ENCODE measurements at places on chromosomes 2 and 18.

- H3K27me3 ChIP-seq, result no peaks in the 10 kb centered on the region
- H3K27ac ChIP-seq, result no peak overlapping the region
These were observed 593.4 kb upstream of the LRATD1 start for GRCh38 chr2:14039134-14039533.

DNA sequence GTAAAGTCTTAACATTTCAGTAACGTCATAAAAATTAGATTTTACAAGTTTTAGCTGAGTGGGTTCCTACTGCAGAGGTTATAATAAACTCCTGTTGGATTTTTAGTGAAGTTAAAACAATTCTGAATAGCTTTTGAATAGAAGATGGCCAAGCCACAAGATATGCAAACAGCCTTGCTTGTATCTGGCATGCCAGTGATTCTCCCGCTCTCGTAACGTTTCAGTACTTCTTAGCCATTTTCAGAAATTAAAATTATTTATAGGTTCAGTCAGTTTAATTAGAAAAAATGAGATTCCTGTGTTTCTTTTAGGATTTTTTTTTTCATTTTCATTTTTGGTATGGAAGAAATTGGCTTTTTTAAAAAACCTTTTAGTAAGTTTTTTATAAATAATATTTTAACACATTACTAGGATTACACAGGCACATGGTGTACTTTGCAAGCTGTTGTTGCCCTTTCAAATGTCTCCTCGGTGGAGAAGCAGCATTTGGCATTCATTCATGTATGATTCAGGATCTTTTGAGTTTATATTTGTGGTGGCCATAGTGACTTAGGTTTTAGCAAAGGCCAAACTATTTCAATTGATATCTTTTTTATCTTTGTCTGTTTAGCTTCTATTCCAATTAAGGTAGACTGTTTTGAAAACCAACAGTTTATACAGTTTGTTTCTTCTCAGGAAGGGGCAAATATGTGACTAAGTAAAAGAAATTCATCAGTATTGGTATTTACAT lies 30.6 kb upstream of the RND3 start:
- H3K4me1 ChIP-seq, result no peaks in the 10 kb centered on the region
- no peak for DNase-seq
- H3K27ac ChIP-seq, result no peak overlapping the region
- H3K4me3 ChIP-seq, result no peak overlapping the region
- H3K27me3 ChIP-seq, result no peaks in the 10 kb centered on the region

- DNase-seq, result no peak
- no peaks in the 10 kb centered on the region for H3K27me3 ChIP-seq
- H3K4me1 ChIP-seq, result no peaks in the 10 kb centered on the region
- no peak overlapping the region for H3K27ac ChIP-seq
- no peak overlapping the region for H3K4me3 ChIP-seq
These were observed 294.9 kb downstream of the FSIP2 start for GRCh38 chr2:186033541-186033940.

DNA sequence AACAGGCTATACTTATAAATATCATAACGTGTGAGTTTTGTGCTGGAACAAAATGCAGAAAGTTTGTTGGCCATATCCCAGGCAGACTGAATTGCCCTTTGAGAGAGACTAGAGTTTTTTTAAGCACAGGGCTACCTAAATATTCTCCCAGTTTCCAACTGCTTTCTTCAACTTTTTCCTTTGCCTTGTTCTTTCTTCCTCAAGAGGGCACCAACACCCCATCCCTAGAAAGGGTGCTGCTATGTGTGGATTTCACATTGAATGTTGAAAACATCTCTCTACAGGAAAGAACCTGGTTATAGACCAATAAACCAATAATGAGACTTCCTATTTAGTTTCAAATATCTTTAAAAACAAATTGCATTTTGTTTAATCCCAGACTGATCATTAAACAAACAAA lies 87.9 kb downstream of the ICOS start:
- no peak for DNase-seq
- H3K36me3 ChIP-seq, result no peaks in the 10 kb centered on the region
- H3K27ac ChIP-seq, result no peak overlapping the region

DNA sequence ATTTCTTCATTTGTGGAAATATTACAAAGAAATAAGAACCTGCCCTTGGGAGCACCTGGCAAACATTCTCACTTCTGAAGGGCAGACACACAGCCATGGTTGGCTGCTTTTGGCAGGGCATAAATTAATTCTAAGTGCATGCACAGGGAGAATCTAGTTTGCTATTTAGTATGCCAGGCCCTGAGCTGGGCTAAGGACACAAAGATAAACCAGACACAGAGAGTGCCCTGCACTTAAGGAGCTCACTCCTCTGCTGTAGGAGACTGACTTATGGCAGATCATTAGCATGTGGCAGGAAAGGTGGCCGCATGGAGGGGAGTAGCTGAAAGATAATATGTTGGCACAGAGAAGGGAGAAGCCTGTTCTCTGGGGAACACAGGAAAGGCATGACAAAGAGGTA lies 367.0 kb downstream of the LPIN1 start:
- no peak overlapping the region for H3K4me3 ChIP-seq
- no peaks in the 10 kb centered on the region for H3K36me3 ChIP-seq
- H3K4me1 ChIP-seq, result no peaks in the 10 kb centered on the region

DNA sequence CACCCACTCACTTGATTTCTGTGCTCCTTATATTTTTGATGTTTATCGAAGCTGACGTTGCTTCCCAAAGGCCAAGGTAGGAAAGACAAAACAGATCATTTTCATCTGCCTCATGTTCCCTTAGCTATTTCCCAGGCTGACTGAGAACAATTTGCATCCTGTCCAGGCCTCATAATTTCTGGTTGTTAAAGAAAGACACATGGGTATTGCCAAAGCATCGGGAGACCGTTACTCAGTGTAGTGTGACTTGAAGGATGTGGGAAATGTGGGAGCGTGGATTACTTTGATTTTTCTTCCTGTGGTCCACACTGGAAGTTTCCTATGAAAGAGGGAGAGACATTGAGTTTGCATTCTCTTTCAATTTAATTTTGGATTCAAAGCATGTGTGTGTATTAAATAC lies 204.6 kb downstream of the TRIB2 start:
- no peak overlapping the region for H3K27ac ChIP-seq
- H3K4me3 ChIP-seq, result no peak overlapping the region
- no peak for DNase-seq
- peaks cover 21% of the 10 kb centered on the region for H3K4me1 ChIP-seq

- peaks cover 26% of the 10 kb centered on the region for H3K4me1 ChIP-seq
- no peaks in the 10 kb centered on the region for H3K27me3 ChIP-seq
- H3K36me3 ChIP-seq, result no peaks in the 10 kb centered on the region
- no peak overlapping the region for H3K27ac ChIP-seq
- no peak for DNase-seq
- no peak overlapping the region for H3K4me3 ChIP-seq
These were observed 29.9 kb downstream of the PHLPP1 start for GRCh38 chr18:62745089-62745751.

DNA sequence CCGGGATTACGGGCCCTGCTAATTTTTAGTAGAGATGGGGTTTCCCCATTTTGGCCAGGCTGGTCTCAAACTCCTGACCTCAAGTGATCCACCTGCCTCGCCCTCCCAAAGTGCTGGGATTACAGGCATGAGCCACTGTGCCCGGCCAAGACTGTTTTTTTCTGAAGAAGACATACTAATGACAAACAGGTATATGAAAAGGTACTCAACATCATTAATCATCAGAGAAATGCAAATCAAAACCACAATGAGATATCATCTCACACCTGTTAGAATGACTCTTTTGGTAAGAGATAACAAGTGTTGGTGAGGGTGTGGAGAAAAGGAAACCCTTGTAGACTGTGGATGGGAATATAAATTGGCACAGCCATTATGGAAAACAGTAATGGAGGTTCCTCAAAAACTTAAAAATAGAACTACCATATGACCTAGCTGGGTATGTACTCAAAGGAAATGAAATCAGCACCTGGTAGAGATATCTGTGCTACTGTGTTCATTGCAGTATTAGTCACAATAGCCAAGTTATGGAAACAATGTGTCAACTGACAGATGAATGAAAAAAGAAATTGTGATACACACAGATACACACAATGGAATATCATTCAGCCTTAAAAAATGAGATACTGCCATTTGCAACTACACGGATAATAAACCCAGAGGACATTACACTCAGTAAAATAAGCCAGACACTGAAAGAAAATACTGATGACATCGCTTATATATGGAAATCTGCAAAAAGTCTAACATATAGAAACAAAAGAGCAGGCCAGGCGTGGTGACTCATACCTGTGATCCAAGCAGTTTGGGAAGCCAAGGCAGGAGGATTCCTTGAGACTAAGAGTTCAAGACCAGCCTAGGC lies 20.8 kb downstream of the SOS1 start:
- peaks cover 18% of the 10 kb centered on the region for H3K4me1 ChIP-seq
- no peak overlapping the region for H3K27ac ChIP-seq
- no peak for DNase-seq
- H3K36me3 ChIP-seq, result no peaks in the 10 kb centered on the region
- H3K27me3 ChIP-seq, result no peaks in the 10 kb centered on the region

DNA sequence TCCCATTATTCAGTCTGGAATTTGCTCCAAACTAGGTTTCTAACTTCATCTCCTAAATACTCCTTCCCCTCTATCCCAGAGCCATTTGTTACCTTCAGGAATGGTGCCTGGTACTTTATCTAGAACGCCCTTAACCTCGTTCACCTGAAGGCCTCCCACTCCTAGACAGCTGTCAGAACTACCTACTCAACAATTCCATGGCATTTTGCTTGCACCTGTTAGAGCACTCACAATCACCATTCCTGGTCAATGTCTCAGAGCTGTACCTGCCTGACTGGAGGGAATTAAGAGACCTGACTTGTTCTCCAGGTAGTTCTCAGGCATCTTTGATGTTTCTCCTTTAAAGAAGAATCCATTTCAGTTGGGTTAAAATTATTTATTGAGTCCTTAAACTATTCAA lies 88.9 kb downstream of the GAREM1 start:
- no peaks in the 10 kb centered on the region for H3K36me3 ChIP-seq
- H3K4me1 ChIP-seq, result peaks cover 9% of the 10 kb centered on the region
- no peak overlapping the region for H3K27ac ChIP-seq
- no peaks in the 10 kb centered on the region for H3K27me3 ChIP-seq
- H3K4me3 ChIP-seq, result no peak overlapping the region

DNA sequence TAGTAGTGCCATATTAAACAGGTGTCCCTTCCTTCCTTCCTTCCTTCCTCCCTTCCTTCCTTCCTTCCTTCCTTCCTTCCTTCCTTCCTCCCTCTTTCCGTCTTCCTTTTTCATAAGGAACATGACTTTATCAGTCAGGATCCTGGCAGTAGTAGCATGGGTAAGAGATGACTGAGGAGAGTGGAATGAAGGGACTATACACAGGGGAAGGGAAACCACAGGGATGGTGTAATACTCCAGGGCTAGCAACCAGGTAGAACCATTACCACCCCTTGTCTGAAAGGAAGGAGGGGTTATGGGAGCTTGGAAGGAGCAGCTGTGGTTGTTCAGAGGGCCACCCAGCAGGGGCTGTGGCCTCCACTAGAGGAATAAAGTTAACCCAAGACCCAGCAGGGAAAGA lies 23.2 kb upstream of the KDM3A start:
- peaks cover 4% of the 10 kb centered on the region for H3K27me3 ChIP-seq
- no peaks in the 10 kb centered on the region for H3K4me1 ChIP-seq
- H3K4me3 ChIP-seq, result no peak overlapping the region
- no peak for DNase-seq

DNA sequence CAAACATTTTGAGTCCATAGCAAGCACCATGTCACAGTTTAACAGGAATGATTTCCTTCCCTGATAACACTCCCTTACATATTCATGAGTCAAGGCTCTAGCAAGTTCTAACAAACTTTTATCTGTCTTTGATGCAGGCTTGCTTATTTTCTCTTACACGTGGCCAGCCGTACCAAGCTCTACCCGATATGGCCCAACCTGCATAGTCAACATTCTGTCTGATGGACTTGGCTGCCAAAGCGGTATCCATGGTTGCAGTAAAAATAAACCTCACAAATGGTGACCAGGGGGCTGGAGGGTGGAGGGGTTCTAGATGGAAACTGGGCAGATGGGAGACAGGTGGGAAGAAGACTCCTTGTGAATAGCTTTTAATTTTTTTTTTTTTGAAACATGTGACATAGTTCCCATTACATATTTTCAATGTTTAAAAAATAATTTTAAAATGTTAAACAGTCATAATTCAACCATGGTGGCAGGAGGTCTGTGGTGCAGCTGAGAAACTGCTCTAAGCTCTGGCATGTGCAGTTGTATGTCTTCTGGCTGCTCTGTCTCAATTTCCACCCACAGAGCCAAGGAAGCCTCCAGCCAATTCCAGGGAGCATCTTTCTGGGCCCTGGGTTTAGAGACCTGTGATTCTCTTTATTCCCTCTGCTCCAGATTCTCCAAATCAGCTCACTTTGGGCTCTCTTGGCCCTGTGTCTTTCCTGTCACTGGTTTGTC lies 20.7 kb upstream of the CXCR1 start:
- no peak overlapping the region for H3K4me3 ChIP-seq
- no peaks in the 10 kb centered on the region for H3K27me3 ChIP-seq
- H3K4me1 ChIP-seq, result peaks cover 10% of the 10 kb centered on the region
- DNase-seq, result no peak
- H3K27ac ChIP-seq, result no peak overlapping the region

DNA sequence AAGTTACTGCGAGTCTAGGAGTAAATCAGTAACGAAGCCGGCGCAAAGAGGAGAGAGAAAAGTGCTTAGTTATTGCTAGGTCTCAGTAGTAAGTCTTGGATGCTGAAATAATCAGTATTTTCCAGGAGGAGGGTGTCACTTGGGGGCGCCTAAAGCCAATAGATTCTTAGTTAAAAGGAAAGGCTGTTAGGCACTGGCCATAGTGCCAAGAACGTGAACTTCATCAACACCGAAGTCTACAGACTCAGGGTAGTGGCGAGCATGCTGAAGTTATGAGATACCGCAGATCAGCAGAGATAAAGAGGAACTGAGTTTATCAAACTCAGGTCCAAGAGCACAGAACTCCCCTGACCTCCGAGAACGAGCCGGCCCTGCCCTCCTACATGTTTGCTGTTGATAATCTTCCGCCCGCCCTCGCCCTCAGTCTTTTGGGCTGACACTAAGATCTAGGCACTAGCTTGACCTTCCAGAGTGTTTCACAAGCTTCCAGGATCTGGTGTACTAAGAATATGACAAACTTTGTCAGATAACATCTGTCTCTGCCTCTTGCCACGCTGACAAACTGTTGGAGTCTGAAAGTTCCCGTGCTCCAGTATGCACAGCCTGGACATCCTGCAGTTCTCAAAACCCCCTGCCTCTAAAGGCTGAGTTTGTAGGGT lies 49.2 kb downstream of the CYB5A start:
- H3K27me3 ChIP-seq, result no peaks in the 10 kb centered on the region
- H3K36me3 ChIP-seq, result no peaks in the 10 kb centered on the region
- no peak for DNase-seq

DNA sequence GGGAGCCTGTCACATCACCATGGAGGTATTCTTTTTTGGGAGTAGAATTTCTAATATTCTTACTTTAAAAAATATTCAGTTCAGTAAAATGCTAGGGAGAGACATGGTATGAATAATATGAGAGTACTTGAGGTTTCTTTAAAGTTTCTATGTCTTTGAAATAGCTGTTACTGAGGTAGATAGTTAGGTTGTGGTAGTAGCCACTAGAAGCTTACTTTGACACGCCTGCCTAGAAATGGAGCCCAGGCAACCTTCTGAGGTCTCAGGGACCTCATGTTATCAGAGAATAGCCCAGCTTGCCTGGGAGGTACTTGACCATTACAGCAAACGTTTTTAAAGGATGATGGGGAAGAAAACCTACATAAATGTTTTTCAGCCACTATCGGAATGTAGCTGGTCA lies 131.2 kb downstream of the AGPS start:
- no peak overlapping the region for H3K27ac ChIP-seq
- no peaks in the 10 kb centered on the region for H3K27me3 ChIP-seq
- H3K4me1 ChIP-seq, result no peaks in the 10 kb centered on the region
- H3K36me3 ChIP-seq, result peaks cover 37% of the 10 kb centered on the region
- no peak overlapping the region for H3K4me3 ChIP-seq

GRCh38 chr2:97765933-97766332 lies 52.6 kb downstream of the ZAP70 start:
- H3K4me3 ChIP-seq, result no peak overlapping the region
- no peak overlapping the region for H3K27ac ChIP-seq
- H3K27me3 ChIP-seq, result no peaks in the 10 kb centered on the region
- peaks cover 60% of the 10 kb centered on the region for H3K36me3 ChIP-seq
